AG04450 (cell line): ENCODE measurements at places on chromosomes 7 and 10. TPM values are rescaled to one million over a fixed set of nuclear protein-coding genes. Genes with fewer than 3 reads are reported as not detected.

- peak; percentile 66 for DNase-seq
These were observed 163.8 kb downstream of the GRK5 start for GRCh38 chr10:119370972-119371703.

The DGKI gene
- 3.1 TPM in 2 replicates for polyA plus RNA-seq

The CALML5 gene
- not detected in 2 replicates for polyA plus RNA-seq

The GIMAP1 gene
- not detected in 2 replicates for polyA plus RNA-seq

GRCh38 chr10:124522131-124522932, 60.7 kb downstream of the LHPP start:
- DNase-seq: no peak

The ZSCAN25 gene
- 6.4 and 6.7 TPM in 2 replicates for polyA plus RNA-seq

GRCh38 chr7:137304624-137305235, 38.8 kb downstream of the PTN start:
- peak; percentile 37 for DNase-seq

- DNase-seq: no peak
These were observed 97.6 kb downstream of the TCERG1L start for GRCh38 chr10:131213741-131214505.

- no peak for DNase-seq
These were observed 111.6 kb downstream of the ADCY1 start for GRCh38 chr7:45685619-45686240.

DNA sequence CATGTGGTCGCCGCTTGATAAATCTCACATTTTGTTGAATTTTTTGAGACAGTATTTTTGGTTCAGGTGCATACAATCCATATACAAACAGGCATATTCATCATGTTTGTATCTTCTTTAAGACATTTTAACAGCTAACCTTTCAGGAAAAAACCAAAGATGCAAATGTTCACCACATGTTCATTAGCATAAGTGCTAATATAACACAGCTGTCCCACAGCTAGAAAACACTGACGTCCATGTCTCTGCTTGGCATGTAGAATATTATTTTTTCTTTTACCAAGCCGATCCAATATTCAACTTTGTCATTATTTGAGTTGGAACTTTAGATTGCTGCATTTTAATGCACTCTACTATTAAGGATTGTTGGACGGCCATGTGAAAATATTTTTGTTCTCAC, 31.2 kb downstream of the BMPER start:
- no peak for DNase-seq

- peak; percentile 44 for DNase-seq
These were observed 56.3 kb upstream of the ZEB1 start for GRCh38 chr10:31262672-31263071.

- no peak for DNase-seq
These were observed 69.7 kb downstream of the PRSS58 start for GRCh38 chr7:142188154-142188553.

DNA sequence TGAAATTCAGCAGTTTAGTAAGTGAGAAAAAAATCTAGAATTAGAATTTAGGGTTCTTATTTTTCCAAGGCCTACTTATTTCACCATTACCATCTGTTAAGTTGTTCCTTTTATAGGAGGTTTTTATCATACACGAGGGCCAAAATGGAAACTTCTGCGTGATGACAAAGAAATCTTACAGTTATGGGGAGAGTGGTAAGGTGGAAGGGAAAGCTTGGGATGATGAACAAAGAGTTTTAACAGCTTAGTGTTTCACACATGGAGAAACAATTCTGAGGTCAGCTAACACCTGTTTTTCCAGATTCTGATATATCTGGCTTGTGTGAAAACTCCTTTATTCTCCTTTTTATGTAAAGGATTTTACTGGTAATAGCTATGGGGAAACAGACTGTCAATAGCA, 49.8 kb upstream of the SEMA3C start:
- DNase-seq: no peak

- DNase-seq: no peak
These were observed 10.3 kb upstream of the INSIG1 start for GRCh38 chr7:155287284-155287935.

The ADIRF gene
- polyA plus RNA-seq: 3.9 and 5.9 TPM in 2 replicates

The SLC26A5 gene
- polyA plus RNA-seq: not detected in 2 replicates

The GPR26 gene
- polyA plus RNA-seq: not detected in 2 replicates

The CC2D2B gene
- polyA plus RNA-seq: not detected in 2 replicates

GRCh38 chr10:77398986-77399755, 238.4 kb downstream of the KCNMA1 start:
- no peak for DNase-seq

- no peak for DNase-seq
These were observed 161.6 kb downstream of the ITGA8 start for GRCh38 chr10:15558136-15558535.

GRCh38 chr7:50703654-50704053, 79.0 kb downstream of the GRB10 start:
- no peak for DNase-seq

The GTF2IRD2 gene
- 23.0 and 24.0 TPM in 2 replicates for polyA plus RNA-seq

- no peak for DNase-seq
These were observed 35.5 kb downstream of the TASOR2 start for GRCh38 chr10:5720182-5720581.

DNA sequence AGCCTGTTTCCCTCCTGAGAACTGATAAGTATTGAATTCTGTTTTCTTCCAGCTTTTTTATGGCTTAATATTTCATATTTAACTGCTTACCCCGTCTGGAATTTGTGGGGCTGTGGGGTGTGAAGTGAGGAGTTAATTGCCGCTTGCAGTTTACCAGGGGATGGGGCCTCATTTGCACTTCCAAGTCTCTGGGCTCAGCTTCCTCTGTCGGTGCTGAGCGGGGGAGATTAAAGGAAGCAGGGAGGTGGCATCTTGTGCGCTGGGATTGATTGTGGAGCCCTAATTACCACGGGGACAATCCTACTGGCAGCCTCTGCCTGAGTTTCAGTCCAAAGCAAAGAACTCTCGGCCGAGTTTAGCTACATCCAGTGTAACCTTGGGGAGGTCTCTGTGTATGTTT, 33.4 kb downstream of the ELFN1 start:
- DNase-seq: no peak

The MEOX2 gene
- not detected in 2 replicates for polyA plus RNA-seq

The TMEM229A gene
- polyA plus RNA-seq: not detected in 2 replicates

- no peak for DNase-seq
These were observed 621 bp upstream of the MORN4 start for GRCh38 chr10:97633921-97634320.

The SYT15B gene
- polyA plus RNA-seq: 0.11 and 0.17 TPM in 2 replicates
